Natural killer cell treated with Interleukin-12 subunit alpha and Interleukin-12 subunit beta and Interleukin-15 and Interleukin-18, amount 100 ng/mL, for 72 hours (primary cell): ENCODE measurements at places on chromosomes 7 and 10. TPM values are rescaled to one million over a fixed set of nuclear protein-coding genes. Genes with fewer than 3 reads are reported as not detected.

Gene SYT15B
- total RNA-seq: not detected

DNA sequence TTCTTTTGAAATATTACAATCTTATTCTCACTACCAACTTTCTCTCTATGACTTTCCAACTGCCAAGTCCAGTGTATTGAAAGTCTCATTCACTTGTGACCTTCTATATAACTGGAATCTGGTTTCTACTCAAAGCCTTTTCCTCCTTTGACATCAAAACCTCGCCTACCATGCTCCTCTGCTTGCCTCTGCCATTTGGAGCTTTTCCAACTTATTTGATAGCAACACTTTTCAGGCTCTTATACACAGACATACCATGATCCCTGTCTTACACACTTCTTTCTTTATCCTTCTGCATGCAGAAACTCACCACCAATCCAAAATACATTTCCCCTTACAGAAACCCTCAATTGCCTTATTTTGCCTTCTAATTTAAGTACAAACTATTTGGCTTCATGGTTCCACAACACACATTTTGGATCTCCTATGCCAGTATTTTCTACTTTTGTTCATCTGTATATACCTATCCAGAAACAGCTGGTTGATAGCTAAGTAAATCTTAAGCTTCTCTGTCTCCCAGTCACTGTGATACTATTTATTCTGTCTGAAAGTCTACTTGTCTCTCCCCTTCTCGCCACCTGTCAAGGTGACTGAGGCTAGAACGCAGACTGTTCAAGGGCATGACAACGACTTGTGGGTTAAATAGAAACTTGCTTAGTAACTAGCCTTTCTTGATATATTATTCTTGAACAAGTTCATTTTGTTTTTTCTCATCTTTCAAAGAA, 22.4 kb downstream of the GNG11 start:
- no peak for DNase-seq

Gene IFRD1
- total RNA-seq: 67.2 TPM

- DNase-seq: no peak
These were observed 101.8 kb upstream of the SEC61G start for GRCh38 chr7:54860843-54861242.

Gene PTPRN2
- 0.74 TPM for total RNA-seq

DNA sequence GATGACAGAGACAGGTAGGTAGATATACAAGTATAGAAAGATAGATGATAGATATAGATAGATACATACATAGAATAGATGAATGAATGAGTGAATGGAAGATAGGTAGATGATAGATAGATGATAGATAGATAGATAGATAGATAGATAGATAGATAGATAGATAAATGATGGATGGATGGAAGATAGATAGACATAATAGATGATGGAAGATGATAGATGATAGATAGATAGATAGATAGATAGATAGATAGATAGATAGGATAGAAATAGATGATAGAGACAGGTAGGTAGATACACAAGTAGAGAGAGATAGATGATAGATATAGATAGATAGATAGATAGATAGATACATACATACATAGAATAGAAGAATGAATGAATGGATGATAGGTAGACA, 510.1 kb upstream of the AUTS2 start:
- no peak for DNase-seq

GRCh38 chr7:33903791-33904680, 1.3 kb upstream of the BMPER start:
- no peak for DNase-seq

GRCh38 chr7:14698239-14698638, 204.3 kb downstream of the DGKB start:
- DNase-seq: no peak

DNA sequence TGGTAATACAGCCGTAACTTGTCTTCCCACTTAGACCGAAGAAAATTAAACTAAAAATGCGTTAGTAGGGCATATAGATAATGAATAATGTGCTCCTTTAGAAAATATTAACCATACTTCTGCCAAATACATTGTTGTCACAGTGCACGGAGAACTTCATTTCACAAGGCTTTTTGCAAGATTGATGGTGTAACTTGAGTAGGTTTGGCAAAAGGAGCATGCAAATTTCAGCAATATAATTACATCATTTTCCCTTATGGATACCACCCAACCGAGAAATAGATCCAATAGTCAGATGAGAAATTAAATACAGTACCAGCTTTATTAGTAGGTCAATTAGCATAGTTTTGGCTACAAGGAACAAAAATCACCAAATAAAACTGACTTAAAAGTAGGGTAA, 792.6 kb upstream of the C7orf33 start:
- DNase-seq: no peak

- no peak for DNase-seq
These were observed 50.4 kb upstream of the PTPRN2 start for GRCh38 chr7:158638001-158638400.

DNA sequence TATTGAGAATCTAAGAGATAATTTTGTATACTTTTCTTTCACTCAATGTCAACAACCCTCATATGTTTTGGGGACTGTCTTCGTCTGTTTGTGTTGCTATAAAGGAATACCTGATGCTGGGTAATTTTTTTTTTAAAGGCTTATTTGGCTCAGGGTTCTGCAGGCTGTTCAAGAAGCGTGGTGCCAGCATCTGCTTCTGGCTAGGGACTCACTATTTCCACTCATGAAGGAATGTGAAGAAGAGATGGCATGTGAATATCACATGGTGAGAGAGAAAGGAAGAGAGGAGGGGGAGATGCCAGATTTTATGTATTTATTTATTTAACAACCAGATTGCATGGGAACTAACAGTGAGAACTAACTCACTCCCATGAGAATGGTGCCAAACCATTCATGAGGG, 827.4 kb upstream of the PHF14 start:
- no peak for DNase-seq

Gene PDGFA
- total RNA-seq: 1.3 TPM

Gene PKD2L1
- total RNA-seq: not detected

DNA sequence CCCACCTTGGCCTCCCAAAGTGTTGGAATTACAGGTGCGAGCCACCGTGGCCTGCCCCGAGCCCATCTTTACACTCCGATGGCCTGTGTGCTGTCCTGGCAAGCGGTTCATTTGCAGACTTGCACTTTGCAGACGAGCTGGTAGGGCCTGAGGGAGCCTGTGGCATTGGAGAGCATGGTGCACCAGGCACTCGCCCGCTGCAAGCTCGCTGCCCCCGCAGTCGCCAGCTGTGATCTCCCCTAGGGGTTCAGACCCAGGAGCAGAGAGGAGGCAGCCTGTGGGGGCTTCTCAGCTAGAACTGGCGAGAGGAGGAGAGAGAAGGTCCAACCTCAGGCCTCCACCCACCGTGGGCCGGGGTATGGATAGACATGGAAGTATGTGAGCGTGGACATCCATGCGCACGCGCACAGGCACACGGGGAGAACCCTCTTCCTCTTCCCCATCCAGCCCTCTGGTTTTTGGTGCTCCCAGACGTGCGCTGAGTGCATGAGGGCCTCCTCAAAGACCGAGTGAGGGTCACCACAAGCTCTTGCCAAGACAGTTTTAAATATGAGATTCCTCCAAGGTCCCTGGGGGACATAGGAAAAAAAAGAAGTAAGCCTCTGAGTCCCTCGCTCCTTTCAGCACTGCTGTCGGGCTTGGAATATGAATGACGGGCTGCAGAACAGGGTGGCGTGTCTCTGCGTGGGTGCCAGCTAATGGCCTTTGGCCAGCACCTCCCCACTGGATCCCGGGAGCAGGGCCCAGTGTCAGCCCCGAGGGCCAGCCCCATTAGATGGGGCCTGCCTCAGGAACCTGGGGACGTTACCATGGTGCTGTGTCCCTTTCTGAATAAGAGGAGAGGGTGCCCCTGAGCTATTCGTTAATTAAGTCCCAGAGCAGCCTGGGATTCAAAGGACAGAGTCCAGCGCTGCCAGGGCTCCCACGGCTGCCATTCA, 15.1 kb upstream of the TTYH3 start:
- no peak for DNase-seq

Gene C7orf33
- total RNA-seq: not detected

DNA sequence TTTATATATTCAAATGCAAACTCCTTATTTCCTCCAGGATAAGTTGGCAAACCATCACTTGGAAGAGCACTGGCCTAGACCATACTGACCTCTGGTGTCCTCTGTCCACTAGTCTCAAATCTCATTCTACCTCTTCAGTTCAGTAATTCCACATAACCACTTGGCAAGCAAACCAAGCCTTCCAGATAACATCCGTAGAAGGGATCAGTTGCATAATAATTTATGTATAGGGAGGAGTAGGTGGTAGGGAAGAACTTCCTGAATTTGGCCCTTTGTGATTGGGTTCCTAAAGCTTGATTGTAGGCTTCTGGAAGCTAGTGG, 55.0 kb downstream of the WAC start:
- no peak for DNase-seq

GRCh38 chr10:133110133-133110532, 22.4 kb downstream of the ADGRA1 start:
- DNase-seq: no peak

Gene COX15
- total RNA-seq: 26.1 TPM

- DNase-seq: no peak
These were observed 156.0 kb downstream of the SEMA3D start for GRCh38 chr7:85030893-85031292.

Gene MMRN2
- total RNA-seq: not detected

GRCh38 chr10:126842356-126842755, 62.9 kb upstream of the DOCK1 start:
- DNase-seq: no peak

Gene EPHA1
- 0.21 TPM for total RNA-seq

Gene SLC16A9
- 0.24 TPM for total RNA-seq

DNA sequence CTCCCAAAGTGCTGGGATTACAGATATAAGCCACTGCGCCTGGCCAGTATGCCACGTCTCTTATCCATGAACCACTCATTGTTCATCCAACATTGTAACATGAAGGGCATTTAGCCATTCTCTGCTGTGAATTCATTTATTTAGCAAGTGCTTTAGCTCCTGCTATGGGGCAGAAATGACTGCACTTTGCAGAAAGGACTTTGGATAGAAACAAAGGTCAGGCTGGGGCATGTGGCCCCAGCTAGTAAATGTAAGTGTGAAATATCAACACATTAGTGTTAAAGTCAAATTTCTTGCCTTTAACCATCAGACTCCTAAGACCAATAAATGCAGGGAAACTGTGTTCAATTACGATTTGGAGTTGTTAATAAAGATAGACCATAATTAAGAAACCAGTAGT, 27.7 kb upstream of the TAX1BP1 start:
- no peak for DNase-seq

Gene HOXA2
- not detected for total RNA-seq

DNA sequence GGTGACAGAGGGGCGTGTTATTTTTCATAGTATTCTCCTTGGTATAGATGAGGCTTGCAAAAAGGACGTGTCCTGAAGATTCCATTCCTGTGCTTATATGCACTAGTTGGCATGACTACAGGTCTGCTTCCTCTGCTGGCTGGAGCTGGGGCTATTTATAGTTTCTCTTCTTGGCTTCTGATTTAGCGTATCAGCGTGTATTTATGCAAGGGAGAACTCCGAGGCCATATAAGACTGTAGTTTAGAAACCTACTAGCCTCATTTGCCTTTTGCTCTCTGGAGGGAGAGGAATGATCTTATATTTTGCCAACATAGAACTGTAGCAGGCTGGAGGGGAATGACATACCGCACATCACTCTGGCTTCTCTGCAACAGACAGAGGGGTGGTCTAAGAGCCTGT, 39.7 kb downstream of the CACNB2 start:
- DNase-seq: no peak

Gene TAS2R39
- not detected for total RNA-seq

Gene ZPBP
- not detected for total RNA-seq

- DNase-seq: no peak
These were observed 382.6 kb downstream of the LRMDA start for GRCh38 chr10:75814014-75814413.

GRCh38 chr10:90204956-90205314, 503.5 kb downstream of the KIF20B start:
- no peak for DNase-seq

Gene TLX1
- total RNA-seq: not detected

DNA sequence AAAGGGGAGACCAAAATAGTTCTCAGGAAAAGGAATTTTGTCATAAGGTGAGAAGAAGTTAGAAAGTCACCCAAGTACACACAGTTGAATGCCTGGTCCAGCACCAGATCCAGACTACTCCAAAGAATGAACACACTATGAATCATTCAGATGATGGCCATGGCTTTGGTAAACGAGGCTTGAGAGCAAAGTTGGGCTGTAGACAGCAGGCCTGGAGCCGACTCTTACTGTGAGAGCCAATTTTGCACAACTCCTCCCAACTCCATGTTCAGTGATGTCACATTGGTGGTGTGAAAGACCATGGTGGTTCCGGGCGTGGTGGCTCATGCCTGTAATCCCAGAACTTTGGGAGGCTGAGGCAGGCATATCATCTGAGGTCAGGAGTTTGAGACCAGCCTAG, 131.6 kb downstream of the PKD1L1 start:
- no peak for DNase-seq

GRCh38 chr7:127107601-127108007, 145.1 kb downstream of the GRM8 start:
- DNase-seq: no peak

DNA sequence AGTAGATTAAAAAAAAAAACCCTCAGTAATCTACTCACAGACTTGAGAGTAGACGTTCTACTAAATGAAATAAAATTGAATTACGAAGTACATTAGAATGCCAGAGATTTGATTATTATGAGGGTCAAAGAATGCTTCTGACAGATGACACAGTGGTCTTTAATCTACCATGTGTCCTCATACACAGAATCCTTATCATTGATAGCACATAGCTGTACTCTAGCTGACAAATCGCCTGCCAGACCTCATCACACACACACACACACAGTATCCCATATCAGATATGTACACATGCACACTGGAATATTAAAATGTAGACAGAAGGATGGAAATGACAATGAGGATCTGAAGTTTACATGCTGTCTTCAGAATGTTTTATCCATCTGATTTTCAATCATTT, 104.6 kb downstream of the SORCS1 start:
- no peak for DNase-seq

Gene HOXA1
- total RNA-seq: 0.36 TPM

- no peak for DNase-seq
These were observed at the start of gene SYCE1 for GRCh38 chr10:133565441-133566294. SYCE1 (minus strand) TSS chr10:133565583; CDS start chr10:133565529, 54 bp downstream.

Gene CFAP69
- total RNA-seq: 0.33 TPM

Gene INSYN2A
- total RNA-seq: not detected

DNA sequence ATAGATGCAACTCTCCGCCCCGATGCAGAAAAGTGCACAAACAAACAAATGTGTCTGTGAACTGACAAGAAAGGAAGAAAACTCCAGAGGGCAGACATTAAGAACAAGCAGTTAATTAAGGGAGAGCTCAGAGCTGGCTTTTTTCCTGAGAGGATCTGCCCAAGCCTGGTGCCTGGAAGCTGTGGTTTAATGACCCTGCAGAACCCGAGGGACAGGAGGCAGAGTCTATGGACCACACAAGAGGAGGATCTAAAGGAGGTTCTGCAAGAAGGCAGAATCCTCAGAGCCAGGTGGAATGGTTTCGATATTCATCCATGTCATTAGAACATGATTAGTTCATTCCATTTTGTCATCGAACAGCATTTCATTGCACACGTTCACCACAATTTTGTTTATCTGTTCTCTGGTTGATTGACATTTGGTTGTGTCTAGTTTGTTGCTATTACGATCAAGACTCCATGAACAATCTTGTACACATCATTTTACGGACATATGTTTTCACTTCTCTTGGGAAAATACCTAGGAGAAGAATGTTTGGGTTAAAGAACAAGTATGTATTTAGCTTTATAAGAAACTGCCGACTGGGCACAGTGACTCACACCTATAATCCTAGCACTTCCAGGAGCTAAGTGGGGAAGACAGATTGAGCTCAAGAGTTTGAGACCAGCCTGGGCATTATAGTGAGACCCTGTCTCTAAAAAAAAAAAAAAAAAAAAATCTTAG, 560.2 kb downstream of the CALN1 start:
- DNase-seq: no peak

Gene HTR5A
- total RNA-seq: not detected

Gene MYH16
- not detected for total RNA-seq
